SW480 (cell line): ENCODE measurements at places on chromosomes 1 and 21.
A peak's percentile ranks its signal among the peaks of the same experiment; 100 is the strongest.

GRCh38 chr1:112060261-112060660 lies 70.8 kb upstream of the KCND3 start:
- DNase-seq = no peak

DNA sequence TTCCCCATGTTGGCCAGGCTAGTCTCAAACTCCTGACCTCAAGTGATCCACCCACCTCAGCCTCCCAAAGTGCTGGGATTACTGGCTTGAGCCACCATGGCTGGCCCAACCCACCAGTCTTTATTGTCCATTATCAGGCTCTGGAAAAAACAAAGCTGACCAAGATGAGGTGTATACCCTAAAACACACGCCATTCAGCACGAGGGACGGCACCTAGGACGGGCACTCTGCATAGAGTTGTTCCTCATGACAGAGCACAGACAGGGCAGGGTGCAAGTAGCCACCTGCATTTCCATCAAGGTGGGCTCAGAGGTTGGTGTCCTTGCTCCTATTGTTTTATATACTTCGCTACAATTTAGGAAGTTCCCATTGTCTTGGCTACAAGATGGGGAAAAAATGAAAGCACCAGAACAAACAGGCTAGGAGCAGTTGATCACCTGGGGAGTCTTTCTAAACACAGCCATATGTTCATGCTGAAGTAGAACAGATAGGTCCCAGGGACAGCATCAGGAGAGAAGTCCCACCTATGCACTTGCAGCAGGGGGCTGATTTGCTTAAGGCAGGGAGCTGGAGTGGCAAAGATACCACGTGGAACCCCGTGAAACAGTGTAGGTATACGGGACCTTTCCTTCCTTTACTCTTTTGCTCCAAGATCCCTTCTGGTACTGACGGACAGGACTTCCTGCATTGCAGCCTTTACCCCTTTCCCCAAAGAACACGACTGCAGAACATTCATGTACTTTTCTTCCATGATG lies 4.5 kb downstream of the KRTCAP2 start:
- no peak for DNase-seq

DNA sequence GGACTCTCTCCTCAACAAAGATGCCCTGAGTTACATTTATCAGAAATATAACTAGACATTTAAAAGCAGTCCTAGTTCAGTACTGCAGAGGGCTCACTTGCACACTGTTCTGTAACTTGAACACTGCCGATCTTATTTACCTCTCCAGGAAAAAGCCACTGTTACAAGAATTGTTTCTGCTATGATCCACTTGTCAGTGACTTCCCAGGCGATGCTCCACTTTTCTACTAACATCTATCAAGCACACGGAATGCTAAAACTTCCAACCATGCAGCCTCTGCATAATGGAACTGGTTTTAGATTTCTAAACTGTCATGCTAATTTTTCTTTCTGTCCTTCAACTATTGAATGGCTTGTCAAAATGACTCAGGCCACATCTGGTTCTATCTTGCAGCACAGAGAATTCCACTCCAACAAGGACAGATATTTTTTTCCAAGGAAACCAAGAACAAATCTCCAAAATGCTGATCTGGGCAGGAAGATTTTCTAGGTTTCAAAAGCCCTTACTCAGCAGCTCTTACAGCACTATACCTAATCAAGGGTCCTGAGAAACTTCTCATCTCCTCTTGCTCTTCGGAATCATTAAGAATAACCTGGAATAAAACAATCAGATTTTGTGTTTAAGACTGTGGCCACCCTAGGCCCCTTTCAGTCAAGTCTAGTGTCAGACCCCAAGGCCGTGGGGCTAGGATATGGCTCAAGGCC lies 9.9 kb downstream of the SEC16B start:
- DNase-seq = peak; percentile 39

GRCh38 chr1:227849251-227849650 lies 33.8 kb downstream of the PRSS38 start:
- DNase-seq = no peak

- peak; percentile 76 for DNase-seq
These were observed 81.5 kb upstream of the LPGAT1 start for GRCh38 chr1:211912038-211912437.

GRCh38 chr1:63662056-63662836 lies 69.0 kb downstream of the PGM1 start:
- peak; percentile 84 for DNase-seq

DNA sequence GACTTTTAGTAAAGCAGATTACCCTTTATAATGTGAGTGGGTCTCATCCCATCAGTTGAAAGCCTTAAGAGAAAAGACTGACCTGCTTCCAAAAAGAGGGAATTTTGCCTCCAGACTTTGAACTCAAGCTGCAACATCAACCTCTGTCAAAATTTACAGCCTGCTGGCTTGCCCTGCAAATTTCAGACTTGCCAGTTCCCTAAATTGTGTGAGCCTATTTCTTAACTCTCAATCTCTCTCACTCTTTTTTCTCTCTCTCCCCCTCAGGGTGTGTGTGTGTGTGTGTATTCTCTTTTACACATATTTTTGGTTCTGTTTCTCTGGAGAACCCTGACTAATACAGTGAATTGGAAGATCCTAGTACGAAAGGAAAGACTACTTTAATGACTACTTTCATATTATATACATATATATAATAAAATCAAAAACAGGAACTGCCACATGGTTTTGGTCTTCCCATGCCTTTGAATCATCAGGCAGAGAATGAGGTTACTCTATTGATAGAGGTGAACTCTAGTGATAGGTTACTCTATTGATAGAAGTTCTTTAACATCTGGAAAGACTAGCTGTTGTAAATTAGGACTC lies 6.4 kb downstream of the OR2C3 start:
- no peak for DNase-seq

GRCh38 chr1:236142253-236143103 lies at the start of gene GPR137B:
Gene GPR137B, plus strand, starts transcription at chr1:236142539. Its CDS starts 84 bp downstream, at chr1:236142623.
- peak; percentile 60 for DNase-seq

GRCh38 chr1:212899845-212900244 lies 41.8 kb downstream of the FLVCR1 start:
- no peak for DNase-seq

DNA sequence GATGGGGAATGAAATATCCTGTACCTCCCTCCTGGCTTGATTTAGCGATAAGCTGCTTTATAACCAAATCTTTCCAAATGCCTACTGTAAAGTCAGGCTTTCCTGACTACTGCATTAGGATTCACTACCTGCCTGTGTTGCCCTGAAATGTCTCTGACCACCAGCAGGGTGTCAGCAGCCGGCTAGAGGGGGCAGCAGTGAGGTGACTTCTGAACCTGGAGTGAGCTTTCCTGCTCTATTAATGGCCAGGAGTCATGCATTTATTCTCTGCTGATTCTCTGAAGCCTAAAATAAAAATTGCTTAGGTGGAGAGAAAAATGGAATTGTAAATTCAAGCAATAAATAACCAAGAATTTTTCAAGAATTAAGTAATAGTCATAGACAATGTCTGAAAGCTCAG lies 2.5 kb downstream of the BACE2 start:
- peak; percentile 90 for DNase-seq

GRCh38 chr1:153572569-153573015 lies 6.9 kb upstream of the S100A2 start:
- peak; percentile 86 for DNase-seq

- DNase-seq = peak; percentile 16
These were observed 31.1 kb upstream of the UAP1 start for GRCh38 chr1:162530307-162530987.

- DNase-seq = no peak
These were observed 46.2 kb downstream of the COLGALT2 start for GRCh38 chr1:183991348-183991747.

- DNase-seq = no peak
These were observed 32.3 kb downstream of the VWA5B1 start for GRCh38 chr1:20322825-20323612.

DNA sequence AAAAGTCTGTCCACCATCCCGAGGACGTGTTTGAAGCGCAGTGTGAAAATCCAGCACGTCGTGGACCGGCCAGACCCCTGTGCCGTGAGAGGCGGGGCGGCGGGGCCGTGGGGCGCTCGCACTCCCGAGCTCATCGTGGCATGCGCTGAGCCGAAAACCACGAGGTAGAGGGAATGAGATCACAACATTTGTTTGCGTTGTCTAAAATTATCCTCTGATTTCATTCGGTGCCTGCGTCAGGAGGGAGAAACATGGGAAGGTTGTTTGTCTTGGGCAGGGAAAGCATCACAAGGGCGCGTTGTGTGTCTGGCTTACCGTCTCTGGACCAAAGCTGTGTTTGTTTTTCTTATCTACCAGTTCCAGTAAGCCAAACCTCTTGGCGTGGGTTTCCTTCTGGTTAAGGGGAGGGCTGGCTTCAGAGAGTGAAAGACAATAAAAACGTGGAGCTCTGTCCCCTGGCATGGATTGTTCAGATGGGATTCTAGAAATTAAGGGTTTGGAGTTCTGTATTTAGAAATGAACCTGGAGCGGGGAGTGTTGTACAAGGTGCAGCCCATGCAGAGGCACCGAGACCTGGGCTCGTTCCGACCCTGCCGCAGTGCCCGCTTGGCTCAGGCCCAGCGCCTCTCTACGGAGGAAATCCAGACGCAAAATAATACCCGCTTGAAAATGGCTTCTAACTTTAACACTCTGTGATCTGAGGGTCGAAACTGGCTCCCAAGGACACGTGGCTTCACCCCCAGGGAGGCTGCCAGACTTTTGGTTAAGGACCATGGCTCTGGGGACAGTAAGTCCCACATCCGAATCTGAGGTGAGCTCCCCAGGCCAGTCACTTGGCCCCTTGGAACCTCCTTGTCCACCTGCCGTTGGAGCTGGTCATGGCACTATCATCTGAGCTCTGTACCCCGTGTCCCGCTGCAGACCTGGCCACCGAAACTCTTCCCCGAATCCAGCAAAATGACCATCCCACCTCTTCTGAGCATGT lies 68.7 kb upstream of the FAM3B start:
- DNase-seq = no peak

GRCh38 chr1:215267495-215267894 lies 185.0 kb downstream of the KCNK2 start:
- no peak for DNase-seq

- DNase-seq = no peak
These were observed 28.3 kb upstream of the DYNLT5 start for GRCh38 chr1:66723985-66724384.

DNA sequence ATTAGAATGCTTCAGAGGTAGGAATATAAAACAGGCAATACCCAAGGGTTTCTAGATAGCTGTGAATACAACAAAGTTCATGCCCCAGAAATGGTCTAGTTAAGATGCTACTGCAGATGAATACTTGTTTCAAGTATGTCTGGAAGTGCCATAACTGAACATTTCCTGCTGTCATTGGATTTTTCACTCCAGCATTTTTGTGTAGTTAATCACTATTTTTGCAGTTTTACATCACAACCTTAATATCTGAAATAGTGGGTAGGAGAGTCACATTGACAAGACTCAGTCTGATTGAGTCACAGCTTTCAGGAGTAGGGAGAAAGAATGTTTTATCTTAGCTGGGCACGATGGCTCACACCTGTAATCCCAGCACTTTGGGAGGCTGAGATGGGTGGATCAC lies 126.4 kb upstream of the C1orf21 start:
- no peak for DNase-seq

GRCh38 chr1:36161641-36162531 lies 5.9 kb downstream of the MAP7D1 start:
- no peak for DNase-seq

DNA sequence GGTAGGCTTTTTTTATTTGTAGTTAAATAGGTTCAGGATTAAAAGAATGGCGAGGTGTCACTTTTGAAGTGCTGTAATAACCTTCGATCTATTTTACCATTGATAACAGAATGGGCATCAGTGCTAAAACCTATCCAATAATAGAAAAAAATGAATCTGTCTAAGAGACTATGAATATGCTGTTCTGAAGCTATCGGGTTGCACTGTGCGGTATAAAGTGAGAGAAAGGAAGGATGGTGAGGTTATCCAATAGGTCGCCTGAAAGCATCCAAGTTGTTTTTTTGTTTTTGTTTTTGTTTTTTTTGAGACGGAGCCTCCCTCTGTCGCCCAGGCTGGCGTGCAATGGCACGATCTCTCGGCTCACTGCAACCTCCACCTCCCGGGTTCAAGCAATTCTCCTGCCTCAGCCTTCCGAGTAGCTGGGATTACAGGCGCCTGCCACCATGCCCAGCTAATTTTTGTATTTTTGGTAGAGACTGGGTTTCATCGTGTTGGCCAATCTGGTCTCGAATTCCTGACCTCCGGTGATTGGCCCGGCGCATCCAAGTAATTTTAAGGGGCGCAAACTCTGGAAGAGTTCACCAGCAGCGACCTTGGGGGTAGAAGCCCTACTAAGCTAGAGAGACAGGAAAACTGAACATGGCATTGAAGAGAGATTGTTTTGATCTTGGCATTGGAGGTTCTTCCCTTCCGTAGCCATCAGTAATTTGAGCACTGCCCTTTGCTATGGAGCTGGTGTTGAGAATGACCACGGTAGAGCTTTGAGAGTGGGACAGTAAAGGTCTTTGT lies 8.7 kb upstream of the MDM4 start:
- peak; percentile 78 for DNase-seq

GRCh38 chr1:247089616-247090375 lies 11.2 kb upstream of the ZNF670 start:
- DNase-seq = no peak

GRCh38 chr1:187091666-187092065 lies 262.9 kb downstream of the PLA2G4A start:
- DNase-seq = no peak

GRCh38 chr1:152440635-152441471 lies 26.8 kb upstream of the CRNN start:
- peak; percentile 73 for DNase-seq

- DNase-seq = no peak
These were observed 81.5 kb downstream of the SYT2 start for GRCh38 chr1:202628646-202629215.

GRCh38 chr21:45454060-45454925 lies 49.3 kb downstream of the COL18A1 start:
- DNase-seq = no peak

GRCh38 chr1:82731216-82731615 lies 930.5 kb downstream of the ADGRL2 start:
- no peak for DNase-seq

DNA sequence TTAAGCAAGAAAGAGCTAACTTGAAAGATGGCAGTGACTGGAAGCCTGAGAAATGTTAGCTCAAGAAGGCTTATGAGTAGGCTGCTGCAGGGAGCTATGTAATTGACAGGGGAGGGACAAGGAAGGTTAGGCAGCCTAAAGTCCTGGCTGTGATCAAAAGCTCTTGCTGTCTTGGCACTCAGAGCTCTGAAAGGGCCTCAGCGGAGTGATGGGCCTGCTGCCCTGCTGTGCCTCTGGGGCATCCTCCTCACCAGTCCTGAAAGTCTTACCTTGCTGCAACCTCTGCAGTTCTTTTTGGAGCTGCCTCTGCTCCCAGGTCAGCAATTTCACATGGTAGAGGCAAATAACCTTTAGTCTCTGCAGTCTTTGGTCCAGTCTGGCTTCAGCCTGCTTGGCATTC lies 1.8 kb downstream of the CCDC190 start:
- no peak for DNase-seq
